ENCODE measurements at places on chromosomes 1 and 21.
A peak's percentile ranks its signal among the peaks of the same experiment; 100 is the strongest.

DNA sequence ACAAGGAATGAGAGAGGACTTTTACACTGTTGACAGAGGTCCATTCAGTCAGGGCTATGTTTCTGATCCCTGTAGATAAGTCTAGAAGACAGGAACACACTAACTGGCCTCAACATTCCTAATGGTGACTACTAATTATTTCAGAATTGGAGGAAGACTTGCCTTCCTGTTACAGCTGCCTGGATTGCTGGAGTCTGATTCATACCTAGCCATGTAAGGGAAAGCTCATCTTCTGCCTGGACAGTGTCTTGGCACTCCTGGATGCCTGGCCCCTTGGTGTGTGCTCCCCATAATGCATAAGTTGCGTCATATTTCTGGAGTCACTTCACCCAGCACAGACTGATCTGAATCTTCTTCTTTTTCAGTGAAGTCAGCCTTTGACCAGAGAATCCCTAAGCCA is 326.0 kb upstream of the RUNX1 start:
- DNase-seq: peak; percentile 92

GRCh38 chr1:66323958-66324625 is 209.9 kb upstream of the SGIP1 start:
- DNase-seq: no peak

DNA sequence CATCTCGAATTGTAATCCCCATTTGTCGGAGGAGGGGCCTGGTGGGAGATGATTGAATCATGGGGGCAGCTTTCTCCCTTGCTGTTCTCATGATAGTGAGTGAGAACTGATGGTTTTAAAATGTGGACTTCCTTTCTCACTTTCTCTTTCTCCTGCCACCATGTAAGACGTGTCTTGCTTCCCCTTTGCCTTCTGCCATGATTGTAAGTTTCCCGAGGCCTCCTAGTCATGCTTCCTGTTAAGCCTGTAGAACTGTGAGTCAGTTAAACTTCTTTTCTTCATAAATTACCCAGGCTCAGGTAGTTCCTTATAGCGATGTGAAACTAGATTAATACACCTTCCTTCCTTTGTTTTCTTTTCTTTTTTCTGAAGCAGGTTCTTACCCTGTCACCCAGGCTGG is 13.9 kb downstream of the DNAJC6 start:
- DNase-seq: no peak

DNA sequence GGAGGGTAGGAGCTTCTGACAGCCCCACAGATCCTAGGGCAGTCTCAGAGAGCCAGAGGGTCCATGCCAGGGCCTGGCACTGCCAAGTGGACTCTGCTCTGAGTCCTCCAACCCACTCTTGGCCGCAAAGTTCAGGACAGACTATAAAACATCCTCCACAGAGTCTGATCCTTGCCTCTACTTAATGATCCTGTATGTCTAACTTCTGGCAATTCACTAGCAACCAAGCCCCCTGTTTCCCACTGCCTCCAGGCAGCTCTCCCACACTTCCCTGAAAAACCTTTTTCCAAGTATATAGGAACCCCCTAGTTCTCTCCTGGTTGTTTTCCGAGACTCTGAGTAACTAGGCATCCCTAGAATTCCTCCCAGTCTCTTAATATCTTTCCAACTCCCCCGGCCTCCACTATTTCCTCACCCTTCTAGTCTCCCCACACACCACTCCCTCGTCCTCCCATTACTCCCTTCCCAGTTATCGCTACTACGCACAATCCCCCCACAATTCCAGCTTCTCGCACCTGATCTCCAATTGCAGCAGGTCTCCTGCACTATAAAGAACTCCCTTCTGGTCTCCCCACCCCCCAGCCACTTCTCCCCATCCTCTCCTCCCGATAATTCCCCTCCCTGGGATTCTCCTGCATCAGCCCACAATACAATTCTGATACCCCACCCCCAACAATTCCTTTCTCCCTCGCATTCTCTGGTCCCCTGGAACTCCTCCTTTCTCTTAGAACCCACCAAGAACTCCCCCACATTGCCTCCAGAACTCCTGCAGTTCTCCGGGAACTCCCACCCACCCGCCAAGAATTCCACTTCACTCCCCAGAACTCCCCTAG is 574 bp downstream of the IGSF9 start:
- DNase-seq: no peak

GRCh38 chr1:198241553-198241952 is 84.8 kb downstream of the NEK7 start:
- DNase-seq: no peak

DNA sequence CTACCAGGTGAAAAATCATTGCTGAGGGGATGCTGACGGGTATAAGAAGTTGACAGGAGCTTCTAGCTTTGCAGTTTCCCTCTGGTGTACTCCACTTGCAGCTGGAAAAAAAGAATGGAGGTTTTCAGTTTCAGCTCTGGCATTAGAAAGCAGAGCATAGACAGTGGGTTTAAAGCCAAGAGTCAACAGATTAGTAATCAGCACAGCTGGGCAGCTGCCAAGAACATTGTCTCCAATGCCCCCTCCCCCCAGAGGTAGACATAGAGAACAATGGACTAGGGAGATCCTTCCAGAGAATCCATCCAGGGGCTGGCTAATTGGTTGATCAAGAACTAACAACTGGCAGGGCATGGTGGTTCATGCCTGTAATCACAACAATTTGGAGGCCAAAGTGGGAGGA is 10.1 kb upstream of the ZBTB8B start:
- DNase-seq: peak; percentile 45

DNA sequence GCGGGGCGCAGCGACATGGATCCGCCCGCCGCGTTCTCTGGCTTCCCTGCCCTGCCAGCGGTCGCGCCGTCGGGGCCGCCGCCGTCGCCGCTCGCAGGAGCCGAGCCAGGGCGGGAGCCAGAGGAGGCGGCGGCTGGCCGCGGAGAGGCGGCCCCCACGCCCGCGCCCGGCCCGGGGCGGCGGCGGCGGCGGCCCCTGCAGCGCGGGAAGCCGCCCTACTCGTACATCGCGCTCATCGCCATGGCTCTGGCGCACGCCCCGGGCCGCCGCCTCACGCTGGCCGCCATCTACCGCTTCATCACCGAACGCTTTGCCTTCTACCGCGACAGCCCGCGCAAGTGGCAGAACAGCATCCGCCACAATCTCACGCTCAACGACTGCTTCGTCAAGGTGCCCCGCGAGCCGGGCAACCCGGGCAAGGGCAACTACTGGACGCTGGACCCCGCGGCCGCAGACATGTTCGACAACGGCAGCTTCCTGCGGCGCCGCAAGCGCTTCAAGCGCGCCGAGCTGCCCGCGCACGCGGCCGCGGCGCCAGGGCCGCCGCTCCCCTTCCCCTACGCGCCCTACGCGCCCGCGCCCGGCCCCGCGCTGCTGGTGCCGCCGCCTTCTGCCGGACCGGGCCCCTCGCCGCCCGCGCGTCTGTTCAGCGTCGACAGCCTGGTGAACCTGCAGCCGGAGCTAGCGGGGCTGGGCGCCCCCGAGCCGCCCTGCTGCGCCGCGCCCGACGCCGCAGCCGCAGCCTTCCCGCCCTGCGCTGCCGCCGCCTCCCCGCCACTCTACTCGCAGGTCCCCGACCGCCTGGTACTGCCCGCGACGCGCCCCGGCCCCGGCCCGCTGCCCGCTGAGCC is 459 bp downstream of the FOXE3 start:
- no peak for DNase-seq

DNA sequence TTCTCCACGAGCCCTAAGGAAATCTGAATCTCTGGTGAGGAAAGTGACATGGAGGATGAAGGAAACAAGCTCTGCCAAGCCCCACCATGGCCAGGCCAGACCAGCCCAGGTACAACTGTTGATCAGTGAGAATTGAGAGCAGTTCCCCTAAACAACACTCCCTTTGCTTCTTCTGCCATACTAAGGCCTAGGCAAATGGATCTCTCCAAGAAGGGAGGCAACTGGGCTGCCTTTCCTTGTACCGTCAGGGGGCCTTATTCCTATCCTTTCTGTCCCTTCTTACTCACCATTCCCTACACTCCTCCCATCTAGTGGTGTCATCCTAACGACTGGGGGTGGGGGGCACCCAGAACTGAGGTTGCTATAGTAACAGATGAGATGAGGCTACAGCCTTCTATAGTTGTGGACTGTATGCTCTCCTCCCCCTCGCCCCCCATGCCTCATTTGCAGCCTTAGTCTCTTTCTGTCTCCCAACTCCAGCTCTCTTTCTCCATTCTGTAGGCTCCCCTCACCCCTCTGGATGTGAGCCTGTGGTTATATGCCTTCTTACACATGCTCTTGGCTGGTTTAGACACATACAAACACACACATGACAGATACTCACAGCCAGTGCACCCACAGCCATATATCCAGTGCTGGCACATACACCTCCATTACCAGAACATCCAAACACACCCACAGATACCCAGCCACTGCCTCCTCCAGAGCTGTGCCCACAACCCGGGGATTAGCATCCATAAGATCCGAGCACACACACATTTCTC is 3.6 kb downstream of the PEA15 start:
- no peak for DNase-seq

DNA sequence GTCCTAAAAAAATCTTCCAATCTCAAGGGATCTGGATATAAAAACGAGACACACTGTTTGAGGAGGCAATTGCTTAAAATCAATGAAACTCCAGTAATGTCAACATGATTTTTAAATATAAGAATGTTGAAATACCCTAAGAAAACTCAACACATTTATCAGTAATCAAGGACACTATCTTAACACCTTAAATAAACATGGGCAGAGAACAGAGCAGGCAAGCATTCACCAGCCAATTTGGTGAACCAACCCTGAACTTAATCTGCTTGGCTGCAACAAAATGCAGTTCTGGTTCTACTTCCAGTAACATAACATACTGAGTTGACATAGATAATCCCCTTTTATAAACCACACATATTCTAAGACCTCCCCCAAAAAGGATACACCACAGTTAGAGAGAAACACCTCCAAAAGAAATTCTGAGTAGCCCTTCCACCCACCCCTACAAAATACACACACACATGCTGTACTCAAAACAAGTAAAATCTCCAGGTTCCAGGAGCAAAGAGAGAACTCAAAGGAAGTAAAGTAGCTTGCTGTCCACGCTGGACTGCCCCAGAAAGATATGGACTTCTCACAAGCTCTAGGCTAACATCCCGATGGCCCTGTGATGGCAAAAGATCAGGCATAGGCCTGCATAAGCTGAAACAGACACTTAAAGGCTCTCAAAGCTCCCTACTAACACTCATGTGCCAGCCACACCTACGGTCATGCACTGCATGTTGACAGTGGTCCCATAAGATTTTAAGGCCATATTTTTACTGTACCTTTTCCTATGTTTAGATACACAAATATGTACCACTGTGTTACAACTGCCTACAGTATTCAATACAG is 30.5 kb downstream of the TP53BP2 start:
- DNase-seq: no peak

- DNase-seq: no peak
Observed at GRCh38 chr1:226029093-226029496, 30.0 kb upstream of the SDE2 start.

DNA sequence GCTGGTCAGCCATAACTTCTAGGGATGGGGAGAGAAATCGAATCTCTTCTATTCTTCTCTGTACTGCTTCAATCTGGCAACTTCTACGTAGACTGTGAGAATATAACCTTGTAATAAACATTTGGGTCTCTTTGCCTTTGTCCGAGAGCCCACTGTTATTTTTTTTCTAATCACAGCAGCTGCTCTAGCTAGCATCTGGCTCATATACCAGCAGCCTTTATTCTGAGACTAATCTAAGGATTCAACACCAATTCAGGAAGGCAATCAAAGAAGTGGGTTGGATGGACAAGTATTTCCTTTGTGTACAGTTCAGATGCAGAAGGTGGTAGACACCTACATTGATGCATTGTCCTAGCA is 15.6 kb downstream of the PCP4 start:
- no peak for DNase-seq
